NB4 (cell line): ENCODE measurements at places on chromosomes 13 and 19.

GRCh38 chr13:21175656-21176214 is 617 bp downstream of the SKA3 start:
- DNase-seq: no peak

DNA sequence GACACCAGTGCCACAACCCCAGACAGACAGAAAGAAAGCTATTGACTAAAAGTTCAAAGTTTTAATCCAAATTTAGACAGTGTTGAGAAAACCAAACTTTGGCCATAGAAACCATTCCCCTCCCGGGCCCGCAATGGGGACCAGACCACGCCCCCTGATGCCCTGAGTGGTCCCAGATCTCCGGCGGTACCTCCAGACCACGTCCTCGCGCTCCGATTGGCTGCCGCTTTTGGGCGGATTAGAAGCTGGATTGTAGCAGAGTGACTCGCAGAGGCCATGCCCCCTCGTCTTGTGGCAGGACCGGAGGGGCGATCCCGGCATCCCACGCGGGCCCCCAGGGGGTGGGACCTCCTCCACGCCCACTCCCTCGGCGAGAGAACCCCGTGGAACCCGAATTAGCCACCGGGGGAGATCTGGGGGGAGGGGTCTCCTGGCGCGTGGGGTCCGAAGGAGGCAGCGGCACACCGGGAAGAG is 797 bp upstream of the HSD17B14 start:
- peak; percentile 55 for DNase-seq

- peak; percentile 79 for DNase-seq
These were observed 3.1 kb upstream of the CTXN1 start for GRCh38 chr19:7928741-7929701.

DNA sequence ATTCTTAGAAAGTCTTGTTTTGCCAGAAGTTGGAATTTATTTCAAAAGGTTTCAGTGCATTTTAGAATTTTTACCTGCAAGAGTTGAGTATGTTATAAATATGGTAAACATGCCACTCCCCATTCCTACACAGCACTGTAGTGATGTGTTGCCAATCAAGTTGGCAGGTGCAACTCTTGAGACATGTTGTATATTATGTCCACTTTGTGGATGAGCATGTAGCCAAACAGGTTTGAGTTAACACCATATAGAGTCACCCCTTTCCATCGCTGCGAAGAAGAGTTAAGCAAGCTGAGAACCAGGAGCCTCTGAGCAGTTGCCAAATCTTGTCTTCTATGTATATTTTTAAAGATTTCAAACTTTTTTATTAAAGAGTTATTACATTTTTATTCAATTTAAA is 359.8 kb downstream of the LMO7 start:
- DNase-seq: no peak

DNA sequence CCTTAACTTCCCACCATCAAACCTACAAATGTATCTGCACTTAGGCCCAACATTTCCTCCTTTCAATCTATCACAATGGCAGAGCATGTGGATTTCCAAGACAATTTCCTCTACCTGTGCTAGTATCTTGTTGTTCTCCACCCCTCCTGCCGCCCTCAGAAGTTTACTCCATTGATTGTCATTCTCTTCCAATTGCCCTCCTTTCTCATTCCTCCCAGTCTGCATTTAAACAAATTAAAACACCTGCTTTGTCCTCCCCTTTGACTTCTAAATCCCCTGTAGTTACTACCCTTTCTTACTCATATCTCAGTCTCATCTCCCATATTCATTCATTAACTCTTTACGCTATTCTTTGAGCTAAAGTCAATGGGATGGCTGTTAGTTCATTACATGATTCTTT is 370.6 kb downstream of the DIAPH3 start:
- no peak for DNase-seq

DNA sequence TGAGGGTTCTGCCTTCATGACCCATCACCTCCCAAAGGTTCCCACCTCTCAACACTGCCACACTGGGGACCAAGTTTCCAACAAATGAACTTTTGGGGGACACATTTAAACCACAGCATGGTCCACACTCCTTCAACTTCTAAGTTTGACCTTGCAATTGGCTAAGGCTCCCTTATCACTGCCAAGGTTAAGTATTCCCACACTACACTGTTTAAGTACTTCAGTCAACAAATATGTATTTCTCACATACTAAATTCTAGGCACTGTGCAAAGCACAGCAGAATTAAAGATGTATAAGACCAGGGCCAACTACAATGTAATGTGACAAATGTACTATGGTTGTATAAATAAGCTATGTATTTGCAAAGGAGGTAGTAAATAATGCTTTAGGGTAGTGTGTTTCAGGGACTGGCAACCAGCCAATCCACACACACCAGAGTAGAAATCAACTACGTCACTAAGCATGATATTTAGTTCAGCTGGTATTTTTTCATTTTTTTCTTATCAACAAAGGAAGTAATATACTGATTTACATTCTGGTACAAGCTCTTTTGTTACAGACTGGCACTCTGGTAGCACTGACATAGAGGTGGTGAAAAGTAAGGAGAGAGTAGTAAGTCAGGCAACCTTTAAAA is 12.2 kb downstream of the NUFIP1 start:
- no peak for DNase-seq

- no peak for DNase-seq
These were observed 1257.3 kb downstream of the DIAPH3 start for GRCh38 chr13:58906329-58907007.

- no peak for DNase-seq
These were observed 6.0 kb downstream of the ZBTB7A start for GRCh38 chr19:4060621-4061177.

DNA sequence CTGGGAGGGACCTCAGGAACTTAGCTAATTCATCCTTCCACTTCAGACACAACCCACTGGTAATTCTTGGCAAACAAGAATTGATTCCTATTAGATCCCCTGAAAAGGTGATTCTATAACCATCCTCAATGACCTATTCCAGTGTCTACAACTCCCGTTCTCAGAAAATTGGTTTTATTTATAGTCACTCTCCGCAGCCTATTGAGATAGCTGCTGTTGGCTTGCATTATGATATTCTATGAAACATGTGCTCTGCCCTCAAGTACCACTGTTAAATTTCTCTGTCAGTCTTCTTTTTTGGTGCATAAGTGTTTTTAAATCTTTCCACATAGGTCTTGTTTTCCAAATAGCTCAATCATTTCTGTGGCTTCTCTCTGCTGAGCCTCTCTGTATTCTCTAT is 75.0 kb downstream of the CDADC1 start:
- no peak for DNase-seq

DNA sequence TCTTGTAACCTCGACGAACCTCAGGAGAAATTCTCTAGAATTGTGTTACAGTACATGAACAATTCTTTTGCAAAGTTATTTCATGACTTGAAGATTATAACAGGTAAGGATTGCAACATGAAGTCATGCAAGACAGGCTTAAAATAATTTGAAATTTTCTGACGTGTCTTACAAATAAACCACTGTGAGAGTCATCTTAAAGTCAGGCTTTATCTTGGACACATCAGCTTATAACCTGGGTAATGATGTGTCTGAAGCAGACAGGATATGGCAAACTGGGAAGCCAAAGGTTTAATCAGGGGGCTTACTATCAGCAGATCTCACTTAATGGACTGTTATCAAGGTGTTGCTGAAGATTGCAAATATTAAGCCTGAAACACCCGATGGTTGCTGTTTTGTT is 407.8 kb downstream of the KLF5 start:
- no peak for DNase-seq

GRCh38 chr19:33416307-33417215 is 43.1 kb downstream of the CEBPG start:
- peak; percentile 73 for DNase-seq

DNA sequence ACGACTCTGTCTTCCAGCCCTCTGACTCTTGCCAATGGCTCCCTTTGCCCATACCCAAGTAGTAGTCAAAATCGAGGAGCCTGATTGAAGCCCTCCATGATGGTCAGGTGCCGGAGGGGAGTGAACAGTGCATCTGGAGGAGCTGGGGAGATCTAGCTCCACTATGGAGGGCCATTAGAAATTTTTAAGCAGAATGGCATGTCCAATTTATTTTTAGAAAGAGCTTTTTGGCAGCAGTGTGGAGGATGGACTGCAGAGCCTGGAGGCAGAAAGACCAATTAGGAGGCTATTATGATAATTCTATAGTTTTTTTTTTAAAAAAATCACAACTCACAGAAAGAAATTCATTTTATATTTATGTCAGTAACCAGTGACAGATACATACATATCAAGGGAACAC is 92.7 kb upstream of the SLC7A1 start:
- no peak for DNase-seq

DNA sequence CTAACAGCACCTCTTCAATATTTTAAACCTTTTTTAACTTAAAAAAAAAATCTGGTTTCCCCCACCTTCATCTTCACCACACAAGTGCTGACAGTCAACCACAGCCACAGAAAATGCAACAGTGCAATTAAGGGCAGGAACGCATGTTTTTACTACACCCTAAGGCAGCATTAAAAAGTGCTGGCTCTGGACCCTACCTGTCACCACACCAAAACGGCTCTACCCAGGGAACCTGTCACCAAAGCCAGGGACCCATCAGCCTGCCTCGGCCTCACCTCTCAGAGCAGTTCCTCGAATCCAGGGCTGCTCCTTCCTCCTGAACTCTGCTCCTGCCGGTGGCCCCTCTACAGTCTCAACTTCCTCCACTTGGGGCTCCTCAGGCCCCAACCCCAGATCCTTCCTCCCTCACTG is 22.5 kb upstream of the SLC35E1 start:
- no peak for DNase-seq

DNA sequence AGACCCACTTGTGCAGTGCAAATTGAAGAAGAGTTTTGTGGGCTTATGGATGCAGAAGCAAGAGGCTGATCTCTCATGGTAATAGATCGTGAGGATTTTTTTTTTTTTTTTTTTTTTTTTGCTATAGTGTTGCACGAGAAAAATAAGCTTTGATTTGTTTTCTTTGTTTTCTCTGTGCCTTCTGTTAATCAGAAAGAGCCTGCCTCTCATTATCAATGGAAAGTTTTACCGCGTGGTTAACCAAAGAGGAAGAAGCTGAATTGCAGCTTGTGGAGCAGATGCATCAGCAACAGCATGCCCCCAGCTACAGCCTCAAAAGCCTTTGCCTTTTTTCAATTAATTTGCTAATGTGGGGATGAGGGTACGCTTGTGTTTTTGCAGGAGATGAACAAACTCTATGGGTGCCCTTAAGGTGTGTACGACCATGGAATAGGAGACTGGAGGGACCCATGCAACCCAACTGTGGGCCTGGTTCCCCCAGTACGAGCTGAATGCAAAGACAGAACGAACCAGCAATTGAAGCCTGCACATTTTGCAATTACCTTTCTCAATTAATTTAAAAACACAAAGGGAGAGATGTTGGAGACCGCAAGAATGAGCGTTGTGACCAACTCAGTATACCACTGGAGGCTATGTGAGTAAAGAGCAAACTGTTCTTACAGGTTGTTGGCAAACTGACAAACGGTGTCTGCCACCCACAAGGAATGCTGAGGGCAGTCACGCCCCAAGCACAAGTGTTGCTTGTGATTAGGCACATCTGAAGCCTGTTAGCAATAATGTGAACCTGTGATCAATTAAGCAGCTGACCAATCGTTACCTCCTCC is 58.6 kb upstream of the SPRY2 start:
- peak; percentile 73 for DNase-seq

- DNase-seq: peak; percentile 97
These were observed 22.2 kb downstream of the RASA3 start for GRCh38 chr13:114110091-114110829.
